ENCODE measurements at places on chromosomes 12 and 14.

DNA sequence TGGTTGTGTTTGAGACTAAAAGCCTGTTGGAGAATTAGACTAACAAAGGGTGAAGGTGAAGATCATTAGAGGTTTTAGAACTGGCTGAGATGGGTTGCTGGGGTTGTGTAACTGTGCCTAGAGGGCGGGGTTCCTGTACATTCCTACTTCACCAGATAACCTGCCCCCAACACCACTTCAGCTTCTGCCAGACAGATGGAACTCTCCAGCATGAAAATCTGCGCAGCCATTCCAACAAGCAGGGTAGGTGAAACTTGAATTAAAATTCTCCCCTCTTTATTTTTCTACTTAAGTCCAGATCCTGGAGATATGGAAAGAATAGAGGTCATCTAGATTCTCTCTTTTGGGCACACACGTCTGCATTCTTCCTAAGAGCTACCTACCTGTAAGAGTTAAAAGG lies 6.0 kb downstream of the FOXG1 start:
- no peak for DNase-seq

- no peak for DNase-seq
These were observed 986.3 kb upstream of the TMEM132C start for GRCh38 chr12:127280393-127281275.

DNA sequence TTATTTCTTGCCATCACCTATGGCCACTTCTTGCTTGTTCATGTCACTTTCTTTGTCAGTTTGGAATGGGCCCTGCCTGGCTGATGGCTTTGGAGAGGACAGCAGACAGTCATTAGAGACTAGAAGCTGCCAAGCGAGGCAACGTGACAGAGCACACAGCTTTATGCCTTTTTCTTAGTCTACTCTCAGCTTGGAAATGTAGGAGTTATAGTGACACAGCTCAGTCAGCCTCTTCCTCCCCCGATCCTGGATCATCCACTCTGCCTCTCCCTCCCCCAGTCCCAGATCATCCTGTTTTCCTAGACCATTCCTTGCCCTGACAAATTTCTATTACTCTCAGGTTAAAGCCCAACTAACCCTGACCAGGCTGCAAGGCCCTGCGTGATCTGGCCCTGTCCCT lies 26.6 kb downstream of the ETV6 start:
- DNase-seq = no peak

- DNase-seq = no peak
These were observed 324.8 kb upstream of the FAR2 start for GRCh38 chr12:28824193-28824846.

- DNase-seq = no peak
These were observed 13.0 kb downstream of the SLC48A1 start for GRCh38 chr12:47785887-47786661.

- DNase-seq = no peak
These were observed 4.0 kb downstream of the MYH7 start for GRCh38 chr14:23431486-23431885.

- DNase-seq = no peak
These were observed 7.0 kb downstream of the ERP27 start for GRCh38 chr12:14931359-14931758.

DNA sequence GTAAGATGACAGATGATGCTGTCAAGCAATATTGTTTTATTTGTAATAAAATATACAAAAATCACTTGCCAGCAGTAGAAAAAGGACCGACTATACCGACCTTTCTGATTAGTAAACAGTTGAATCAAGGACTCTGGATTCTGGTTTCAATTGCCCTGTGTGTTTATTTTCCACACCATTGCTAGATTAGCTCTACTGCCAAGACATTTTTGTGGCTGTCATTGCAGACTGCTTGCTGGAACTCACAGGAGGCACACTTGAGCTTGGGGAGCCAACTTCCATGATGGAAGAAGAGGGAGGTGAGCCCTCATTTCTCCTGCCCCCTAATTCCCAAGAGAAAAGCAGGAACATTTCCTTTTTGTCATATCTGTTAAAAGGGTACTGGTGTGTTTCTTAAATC lies 51.3 kb downstream of the MAPKAPK5 start:
- no peak for DNase-seq

DNA sequence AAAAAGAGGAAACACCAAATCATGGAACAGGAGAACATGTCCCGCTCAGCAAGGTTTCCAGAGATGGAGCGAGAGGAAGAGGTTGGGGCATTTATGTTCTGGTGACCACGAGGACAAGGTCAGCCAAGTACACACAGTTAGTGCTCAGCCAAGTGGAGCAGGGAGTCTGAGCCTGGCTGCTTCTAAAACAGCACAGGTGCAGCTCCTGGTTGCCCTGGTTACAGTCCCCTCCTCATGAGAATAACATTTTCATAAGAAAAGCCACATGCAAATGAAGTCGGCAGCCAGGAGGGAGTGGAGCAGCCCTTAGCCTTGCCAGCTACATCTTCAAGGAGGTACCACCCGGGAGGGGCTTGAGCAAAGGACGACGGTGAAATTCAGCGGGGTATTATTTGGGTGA lies 81.8 kb downstream of the NOS1 start:
- DNase-seq = no peak

GRCh38 chr12:76402259-76402658 lies 54.0 kb upstream of the BBS10 start:
- no peak for DNase-seq

- DNase-seq = no peak
These were observed 306.6 kb upstream of the ATP2B1 start for GRCh38 chr12:90015228-90015627.

- DNase-seq = no peak
These were observed 413 bp upstream of the TUBA1C start for GRCh38 chr12:49264466-49264872.

GRCh38 chr12:64760808-64761573 lies 1.8 kb upstream of the GNS start:
- DNase-seq = no peak

GRCh38 chr14:44316647-44317440 lies 190.2 kb downstream of the FSCB start:
- no peak for DNase-seq

GRCh38 chr12:2168808-2169207 lies 116.0 kb downstream of the CACNA1C start:
- DNase-seq = no peak

GRCh38 chr12:24718617-24719016 lies 230.3 kb downstream of the BCAT1 start:
- DNase-seq = no peak

GRCh38 chr12:49539406-49540228 lies 787 bp downstream of the KCNH3 start:
- DNase-seq = no peak

GRCh38 chr12:40028296-40028695 lies 77.6 kb downstream of the SLC2A13 start:
- DNase-seq = no peak

DNA sequence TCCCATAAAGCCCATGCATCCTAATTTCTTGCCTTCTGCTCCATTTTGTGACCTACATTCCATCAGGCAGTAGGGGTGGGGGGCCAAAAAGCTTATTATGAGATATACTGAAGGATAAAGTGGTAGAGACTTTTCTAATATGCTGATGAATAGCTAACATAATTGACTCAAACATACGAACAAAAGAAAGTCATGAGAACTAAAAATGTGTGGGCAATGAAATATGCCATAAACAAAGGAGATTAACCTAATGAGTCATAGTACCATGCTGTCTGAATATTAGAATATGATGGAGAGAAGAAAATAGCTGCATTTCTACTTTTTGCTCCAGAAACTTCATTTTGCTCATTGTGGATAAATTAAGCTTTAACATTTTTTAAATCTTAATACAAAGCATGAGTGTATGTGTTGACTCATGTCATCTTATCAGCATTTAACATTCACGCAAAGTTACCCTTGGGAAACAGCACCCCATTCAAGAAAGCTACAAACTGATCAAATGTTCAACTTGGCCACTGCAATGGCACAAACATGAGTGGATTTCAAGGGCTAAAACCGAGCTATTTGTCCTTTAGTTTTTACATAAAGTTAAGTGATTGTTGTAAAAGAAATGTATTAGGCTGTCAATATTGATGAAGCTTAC lies 64.0 kb upstream of the DIO2 start:
- no peak for DNase-seq

DNA sequence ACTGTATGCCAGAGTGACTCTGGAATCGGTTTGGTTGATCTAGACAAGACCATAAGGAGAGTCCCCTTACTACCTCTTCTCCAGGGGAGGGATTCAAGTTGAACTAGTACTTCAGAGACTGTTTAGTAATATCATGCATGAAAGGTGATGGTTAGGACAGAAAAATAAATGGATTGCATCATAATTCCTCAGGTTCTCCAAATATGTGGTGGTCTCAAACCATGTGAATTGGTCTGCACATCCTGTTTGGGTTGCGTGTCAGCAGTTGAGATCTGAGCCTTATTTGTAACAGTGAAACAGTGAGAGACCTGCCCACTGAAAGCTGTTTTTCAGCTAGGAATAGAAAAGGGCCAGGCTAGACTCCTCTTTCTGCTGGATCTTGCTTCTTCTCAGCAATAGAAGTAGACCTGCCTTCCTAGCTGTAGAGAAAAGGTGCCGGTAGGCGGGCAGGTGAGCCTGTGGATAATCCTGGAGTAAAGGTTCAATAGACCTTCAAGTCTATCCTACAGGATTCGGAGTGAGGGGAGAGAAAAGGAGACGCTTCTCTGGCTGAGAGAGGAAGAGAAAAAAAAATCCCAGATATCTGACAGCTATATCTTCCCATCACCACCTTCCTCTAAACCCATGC lies 258.5 kb upstream of the E2F7 start:
- no peak for DNase-seq

DNA sequence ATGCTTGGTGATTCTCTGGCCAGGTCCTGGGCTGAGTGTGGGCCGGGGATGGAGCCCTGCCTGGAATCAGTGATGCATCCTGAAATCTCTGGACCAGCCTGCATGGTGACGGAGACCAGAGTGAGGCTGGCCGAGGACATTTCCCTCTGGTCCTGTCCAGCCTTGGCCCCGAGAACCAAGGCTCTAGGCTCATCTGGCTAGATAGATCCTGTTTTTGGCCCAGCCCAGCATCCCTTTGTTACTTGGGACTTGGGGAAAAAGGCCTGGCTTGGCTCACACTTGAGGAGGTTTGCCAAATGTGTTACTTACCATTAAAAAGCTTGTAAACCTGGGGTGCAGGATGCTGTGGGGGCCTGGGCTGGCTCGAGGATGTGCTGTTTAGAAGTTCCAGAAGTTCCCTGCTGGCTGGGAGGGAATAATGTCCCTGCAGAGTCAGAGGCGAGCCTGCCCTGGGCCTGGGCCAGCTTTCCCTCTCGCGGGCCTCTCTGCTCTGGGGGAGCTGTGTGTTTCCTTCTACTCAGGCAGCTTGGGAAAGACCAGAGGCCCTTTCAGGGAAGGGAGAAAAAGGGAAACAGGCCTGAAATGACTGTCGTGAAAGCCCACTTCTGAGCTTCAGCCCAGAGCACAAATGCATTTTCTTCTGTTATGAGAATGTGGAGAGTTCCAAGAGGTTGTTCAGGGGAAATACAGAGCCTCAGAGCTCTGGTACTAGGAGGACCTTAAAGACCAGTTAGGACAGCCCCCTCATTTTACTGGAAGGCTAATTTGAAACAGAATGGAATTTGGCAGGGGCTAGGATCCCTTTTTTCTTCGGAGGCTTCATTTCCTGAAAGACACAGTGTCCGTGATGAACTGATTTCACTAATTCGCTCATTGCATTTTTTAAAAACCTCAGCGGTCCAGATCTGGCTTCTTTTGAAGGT lies 47.2 kb upstream of the CTDSP2 start:
- DNase-seq = peak; percentile 74

- DNase-seq = no peak
These were observed 25.6 kb upstream of the MED13L start for GRCh38 chr12:116303066-116303465.

DNA sequence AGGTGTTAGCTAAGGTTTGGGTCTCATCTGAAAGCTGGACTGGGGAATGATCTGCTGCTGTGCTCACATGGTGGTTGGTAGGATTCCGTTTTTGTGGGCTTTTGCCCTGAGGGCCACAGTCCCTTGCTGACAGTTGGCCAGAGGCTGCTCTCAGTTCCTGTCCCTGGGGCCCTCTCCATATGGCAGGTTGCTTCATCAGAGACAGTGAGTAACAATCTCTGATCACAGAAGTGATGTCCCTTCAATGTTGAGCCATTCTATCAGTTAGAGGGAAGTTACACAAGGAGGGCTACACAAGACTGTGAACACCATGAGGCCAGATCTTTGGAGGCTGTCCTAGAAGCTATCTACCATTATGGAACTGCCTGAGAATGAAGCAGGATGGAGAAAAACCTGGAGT lies 137.2 kb downstream of the AACS start:
- no peak for DNase-seq

GRCh38 chr12:46717159-46717558 lies 108.6 kb downstream of the SLC38A4 start:
- DNase-seq = no peak

DNA sequence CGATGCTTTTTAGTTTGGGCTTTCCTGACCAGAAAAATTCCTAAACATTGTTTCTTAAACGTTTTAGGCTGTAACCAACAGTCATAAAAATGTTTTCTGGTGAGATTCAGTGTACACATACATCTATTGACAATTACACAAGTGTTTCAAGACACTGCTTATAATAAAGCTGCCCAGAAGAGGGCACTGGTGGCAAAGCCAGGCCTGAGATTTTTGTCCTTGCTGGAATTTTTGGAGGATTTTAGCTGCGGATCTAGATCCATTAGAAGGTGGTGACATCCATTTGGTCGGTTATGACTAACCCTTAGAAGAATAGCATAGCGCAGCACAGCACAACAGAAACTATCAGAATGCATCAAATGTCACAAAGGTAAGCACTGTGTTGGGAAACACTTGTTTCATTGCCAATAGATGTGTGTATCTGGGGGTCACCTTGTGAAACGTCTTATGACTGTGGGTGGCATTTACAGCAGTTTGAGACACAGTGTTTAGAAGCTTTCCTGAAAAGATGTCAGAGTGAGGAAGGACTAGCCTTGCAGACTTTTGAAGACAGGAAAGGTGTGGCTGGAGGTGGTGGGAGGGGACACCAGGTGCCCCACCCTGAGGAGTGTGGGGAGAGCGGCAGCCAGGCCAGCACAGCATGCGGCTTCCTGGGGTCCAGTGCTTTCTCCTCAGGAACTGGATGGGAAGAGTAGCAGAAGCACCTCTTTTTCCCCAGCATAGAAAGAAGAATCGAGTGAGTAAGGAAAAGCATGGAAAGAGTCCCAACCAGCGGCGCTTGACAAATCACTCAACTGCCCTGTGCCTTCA lies 54.7 kb upstream of the FKBP4 start:
- DNase-seq = no peak

DNA sequence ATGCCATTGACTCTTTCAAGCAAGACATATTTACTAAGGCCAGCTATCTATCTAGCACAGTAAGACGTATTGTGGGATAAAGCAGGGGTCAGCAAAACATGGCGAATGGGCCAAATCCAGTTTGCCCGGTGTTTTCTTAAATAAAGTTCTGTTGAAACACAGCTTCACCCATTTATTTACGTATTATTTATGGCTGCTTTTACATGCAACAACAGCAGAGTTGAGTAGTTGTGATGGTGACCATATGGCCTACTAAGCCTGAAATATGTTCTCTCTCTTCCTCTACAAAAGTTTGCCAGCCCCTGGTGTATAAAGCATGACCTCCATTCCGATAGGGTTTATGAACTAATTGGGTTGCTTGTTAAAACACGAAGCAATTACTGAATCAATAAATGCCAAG lies 322.1 kb downstream of the CCDC91 start:
- DNase-seq = no peak
